ENCODE measurements at places on chromosomes 11 and 22. TPM values are rescaled to one million over a fixed set of nuclear protein-coding genes. Genes with fewer than 3 reads are reported as not detected.

DNA sequence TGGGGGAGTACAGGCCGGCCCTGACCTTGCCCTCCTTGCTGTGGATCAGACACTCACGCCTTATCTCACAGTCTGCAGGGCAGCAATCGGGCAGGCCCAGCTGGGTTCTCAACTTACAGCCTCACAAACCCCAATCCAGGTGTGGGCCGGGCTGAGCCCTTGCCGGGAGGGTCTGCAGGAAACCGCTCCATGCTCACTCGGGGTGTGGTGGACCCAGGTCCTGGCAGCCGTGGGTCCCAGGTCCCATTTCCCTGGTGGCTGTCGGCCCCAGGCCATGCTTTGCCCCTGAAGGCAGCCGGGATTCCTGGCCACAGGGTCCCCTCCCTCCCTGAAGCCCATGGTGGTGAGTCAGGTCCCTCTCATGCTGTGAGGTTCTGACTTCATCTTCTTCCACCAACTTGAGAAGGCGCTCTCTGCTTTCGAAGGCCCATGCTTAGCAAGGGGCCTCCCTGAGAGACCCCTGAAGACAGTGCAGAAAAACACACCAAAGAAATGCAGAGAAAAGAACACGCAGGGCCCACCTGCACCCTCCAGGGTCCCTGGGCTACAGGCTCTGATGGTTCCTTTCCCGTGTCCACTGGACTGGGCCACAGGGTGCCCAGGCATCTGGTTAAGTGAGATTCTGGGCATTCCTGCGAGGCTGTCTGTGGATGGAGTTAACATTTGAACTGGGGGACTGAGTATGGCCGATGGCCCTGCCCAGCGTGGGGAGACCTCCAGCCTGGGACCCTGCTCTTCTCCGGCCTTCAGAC lies 588.2 kb downstream of the BRD1 start:
- no peak for DNase-seq

The IRAG1 gene
- total RNA-seq, result 48.5 TPM

DNA sequence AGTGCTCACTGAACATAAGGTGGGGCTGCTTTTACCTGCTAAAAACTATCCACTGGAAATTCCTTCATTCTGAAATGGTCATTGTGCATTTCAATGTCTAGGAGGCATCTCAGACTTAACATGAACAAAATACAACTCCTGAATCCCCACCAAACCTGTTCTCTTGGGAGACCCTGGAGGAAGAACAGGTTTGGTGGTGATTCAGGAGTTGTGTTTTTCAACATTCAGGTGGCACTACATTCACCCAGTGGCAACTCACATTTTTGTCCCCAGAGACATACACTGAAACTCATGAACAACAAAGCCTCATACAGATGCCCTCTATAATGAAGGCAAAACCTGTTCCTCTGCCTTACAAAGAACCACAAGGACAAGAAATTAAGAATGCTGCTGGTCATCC lies 64.3 kb upstream of the CYP2D6 start:
- DNase-seq, result no peak

The LINC01488 gene
- not detected for total RNA-seq

The RCE1 gene
- total RNA-seq, result 20.6 TPM

GRCh38 chr22:23677701-23677995 lies 13.2 kb upstream of the RGL4 start:
- no peak for DNase-seq

DNA sequence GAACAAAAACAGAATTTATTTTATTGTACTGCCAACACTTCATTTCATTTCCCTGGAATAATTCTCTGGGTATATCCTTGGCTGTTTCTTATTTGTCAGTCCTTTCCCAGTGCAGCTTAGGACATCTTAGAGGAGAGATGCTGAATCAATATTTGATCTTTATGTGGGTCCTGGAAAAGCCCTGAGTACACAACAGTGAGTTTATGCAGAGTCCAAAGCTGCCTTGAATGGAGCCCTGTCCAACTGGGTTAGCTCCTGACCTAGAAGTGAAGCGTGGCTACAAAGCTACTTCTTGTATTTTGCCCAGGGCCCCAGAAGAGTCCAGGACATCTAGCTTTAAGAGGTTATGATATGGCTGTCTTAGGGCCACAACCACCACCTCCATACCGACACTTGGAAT lies 378.0 kb upstream of the FAT3 start:
- no peak for DNase-seq

The PDE3B gene
- total RNA-seq, result 2.1 TPM

The NAV2 gene
- 4.1 TPM for total RNA-seq

DNA sequence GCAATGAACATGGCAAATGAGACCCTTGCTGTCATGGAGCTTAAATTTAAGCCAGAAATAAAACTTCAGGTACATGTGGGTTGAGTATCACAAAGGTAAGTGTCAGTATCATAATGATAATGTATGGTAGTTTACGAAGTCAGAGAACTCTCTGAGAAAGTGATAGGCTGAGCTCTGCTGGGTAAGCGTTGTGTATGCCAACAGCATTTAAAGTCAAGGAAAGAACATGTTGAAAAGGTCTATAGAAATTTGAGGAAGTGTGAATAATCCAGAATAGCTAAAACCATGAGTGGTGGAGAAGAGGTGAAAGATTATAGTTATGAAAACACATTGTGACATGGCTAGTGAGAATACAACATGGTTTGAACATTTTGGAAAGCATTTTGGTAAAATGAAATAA lies 17.4 kb upstream of the CTSC start:
- no peak for DNase-seq

DNA sequence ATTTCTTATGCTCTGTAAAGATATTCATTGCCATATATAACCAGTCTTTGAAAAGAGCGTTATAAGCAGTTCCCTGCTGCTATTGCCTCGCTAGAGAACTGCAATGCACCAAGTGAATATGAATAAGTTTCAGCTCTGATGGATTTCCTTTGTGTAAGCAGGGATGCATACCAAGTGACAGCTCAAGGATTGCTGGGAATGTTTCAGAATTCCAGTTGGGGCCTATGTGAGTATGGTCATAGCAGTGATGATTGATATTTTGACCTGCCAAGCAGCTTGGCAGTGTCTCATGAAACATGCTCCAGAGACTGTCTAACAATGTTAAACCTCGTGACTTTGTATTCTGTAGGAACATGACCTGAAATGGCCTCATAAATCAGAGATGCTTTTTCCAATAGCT lies 312.6 kb downstream of the C11orf87 start:
- DNase-seq, result no peak

The BDNF gene
- 0.10 TPM for total RNA-seq

DNA sequence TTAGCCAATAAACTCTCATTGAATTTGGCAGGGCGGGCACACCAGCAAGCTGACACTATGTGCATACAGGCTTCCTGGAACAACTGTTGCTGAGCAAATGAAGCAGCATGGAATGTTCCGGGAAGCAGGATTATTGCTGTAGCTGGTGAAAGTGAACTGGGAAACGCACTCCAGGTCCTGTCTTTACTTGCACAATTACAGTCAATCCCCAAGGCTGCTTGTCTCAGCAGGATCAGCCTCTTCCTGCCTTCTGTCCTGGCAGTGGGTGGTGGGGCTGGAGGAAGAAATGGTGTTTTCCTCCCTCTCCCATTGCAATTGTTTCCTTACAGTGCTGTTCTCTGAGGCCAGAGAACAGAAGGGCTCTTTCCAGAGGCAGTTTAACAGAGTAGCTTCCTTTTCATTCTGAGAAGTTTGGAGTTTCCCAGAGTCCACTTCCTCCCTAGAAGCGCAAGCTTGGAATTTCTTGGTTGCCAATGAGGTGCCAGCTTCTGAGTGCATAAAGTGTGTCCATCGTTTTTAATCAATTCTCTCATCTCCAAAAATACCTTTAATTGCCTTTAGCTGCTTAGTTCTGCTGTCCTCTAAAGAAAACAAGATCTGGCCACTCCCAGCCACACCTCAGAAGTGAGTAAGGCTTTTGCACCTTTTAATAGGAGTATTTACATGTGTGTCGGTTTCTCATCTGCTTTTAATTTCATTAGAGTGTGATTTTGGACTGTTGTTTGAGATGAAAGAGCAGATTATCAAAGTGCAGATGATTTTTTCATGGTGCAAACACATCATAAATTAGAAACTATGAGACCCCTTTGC lies 19.9 kb downstream of the CD44 start:
- DNase-seq, result no peak

Measured in ovary (tissue), 10 donors.